Neural progenitor cell (in vitro differentiated cells): ENCODE measurements at places on chromosomes 3 and 15. TPM values are rescaled to one million over a fixed set of nuclear protein-coding genes. Genes with fewer than 3 reads are reported as not detected.

DNA sequence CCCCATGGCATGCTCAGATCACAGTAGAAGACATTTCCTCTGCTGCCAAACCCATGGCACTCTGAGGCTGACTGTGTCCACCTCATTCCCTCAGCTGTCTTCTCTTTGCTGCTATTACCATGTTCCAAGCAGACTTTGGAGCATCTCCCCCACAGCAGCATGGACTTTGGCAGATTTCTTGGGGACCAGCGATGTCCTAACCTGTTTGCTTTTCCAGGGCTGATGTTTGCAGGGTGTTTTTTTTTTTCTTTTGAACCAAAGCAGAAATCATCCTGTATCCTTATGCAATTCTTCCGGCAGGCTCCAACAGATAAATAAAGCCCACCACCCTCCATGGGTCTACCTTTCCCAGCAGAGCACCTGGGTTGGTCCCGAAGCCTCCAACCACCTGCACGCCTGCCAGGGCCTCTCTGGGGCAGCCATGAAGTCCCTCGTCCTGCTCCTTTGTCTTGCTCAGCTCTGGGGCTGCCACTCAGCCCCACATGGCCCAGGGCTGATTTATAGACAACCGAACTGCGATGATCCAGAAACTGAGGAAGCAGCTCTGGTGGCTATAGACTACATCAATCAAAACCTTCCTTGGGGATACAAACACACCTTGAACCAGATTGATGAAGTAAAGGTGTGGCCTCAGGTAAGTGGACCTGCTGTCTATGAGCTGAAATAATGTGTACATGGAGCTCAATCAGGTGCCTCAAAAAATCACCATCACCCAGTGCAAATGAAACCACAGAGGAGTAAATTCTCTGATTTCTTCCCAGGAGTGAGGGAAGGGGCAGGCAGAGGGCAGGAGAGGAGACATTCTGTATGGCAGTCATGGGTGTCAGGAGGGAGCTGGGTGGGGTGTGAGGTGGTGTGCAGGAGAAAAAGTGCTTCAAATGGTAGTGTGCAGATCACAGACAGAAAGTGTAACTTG, at the start of gene AHSG:
Gene AHSG, plus strand, starts transcription at position 340 of the 916 bp plus-strand sequence. Its CDS starts 82 bp downstream, at position 422.
- no peak within 1 kb of the TSS for H3K27ac ChIP-seq
- DNase-seq, result no peak
- H3K4me1 ChIP-seq, result no peaks in the 10 kb centered on the region
- H3K36me3 ChIP-seq, result no peaks in the 10 kb centered on the region

The PPM1L gene
- total RNA-seq, result 16.5 and 25.2 TPM in 2 replicates

DNA sequence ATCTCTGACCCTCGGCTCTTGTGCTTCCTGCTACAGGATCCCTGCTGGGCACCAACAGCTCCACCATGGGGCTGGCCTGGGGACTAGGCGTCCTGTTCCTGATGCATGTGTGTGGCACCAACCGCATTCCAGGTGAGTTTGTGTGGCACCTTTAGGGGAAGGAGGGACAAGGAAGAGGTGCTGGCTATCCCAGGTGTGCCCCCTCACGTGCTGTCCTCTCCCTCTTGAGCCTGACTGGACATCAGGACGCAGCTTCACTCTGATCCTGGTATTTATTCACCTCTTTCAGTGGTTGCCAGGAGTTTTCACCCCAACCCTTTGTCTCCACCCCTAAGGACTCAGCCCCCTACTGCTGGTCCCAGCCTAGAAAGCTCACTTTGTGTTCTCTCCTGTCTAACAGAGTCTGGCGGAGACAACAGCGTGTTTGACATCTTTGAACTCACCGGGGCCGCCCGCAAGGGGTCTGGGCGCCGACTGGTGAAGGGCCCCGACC, 960 bp downstream of the THBS1 start:
- H3K4me3 ChIP-seq, result peak overlapping the region; percentile 76
- H3K4me1 ChIP-seq, result peaks cover 19% of the 10 kb centered on the region
- H3K36me3 ChIP-seq, result no peaks in the 10 kb centered on the region
- H3K27me3 ChIP-seq, result peaks cover 12% of the 10 kb centered on the region
- H3K27ac ChIP-seq, result no peak overlapping the region
- DNase-seq, result peak; percentile 66

GRCh38 chr15:48292458-48292857, 38.8 kb upstream of the DUT start:
- no peaks in the 10 kb centered on the region for H3K36me3 ChIP-seq
- no peak overlapping the region for H3K4me3 ChIP-seq
- H3K27ac ChIP-seq, result no peak overlapping the region

The AP3B2 gene
- total RNA-seq, result 0.97 and 1.7 TPM in 2 replicates

- H3K36me3 ChIP-seq, result no peaks in the 10 kb centered on the region
- H3K27me3 ChIP-seq, result peaks cover 3% of the 10 kb centered on the region
- H3K27ac ChIP-seq, result no peak overlapping the region
- H3K4me3 ChIP-seq, result no peak overlapping the region
Measured at GRCh38 chr15:40121911-40122638, 13.4 kb upstream of the BMF start.

GRCh38 chr3:38487323-38487722, 8.8 kb upstream of the EXOG start:
- H3K4me3 ChIP-seq, result no peak overlapping the region
- H3K36me3 ChIP-seq, result peaks cover 4% of the 10 kb centered on the region
- H3K4me1 ChIP-seq, result peaks cover 6% of the 10 kb centered on the region
- H3K27ac ChIP-seq, result no peak overlapping the region
- H3K27me3 ChIP-seq, result no peaks in the 10 kb centered on the region

- DNase-seq, result peak; percentile 43
- H3K27me3 ChIP-seq, result no peaks in the 10 kb centered on the region
- H3K27ac ChIP-seq, result peak overlapping the region; percentile 76
- H3K36me3 ChIP-seq, result peaks cover 6% of the 10 kb centered on the region
Measured at GRCh38 chr3:107524326-107524840, 1.6 kb downstream of the BBX start.

- H3K27me3 ChIP-seq, result no peaks in the 10 kb centered on the region
- DNase-seq, result no peak
- H3K4me3 ChIP-seq, result no peak overlapping the region
- no peak overlapping the region for H3K27ac ChIP-seq
Measured at GRCh38 chr3:140766465-140766864, 88.6 kb downstream of the TRIM42 start.

- H3K27me3 ChIP-seq, result no peaks in the 10 kb centered on the region
- no peak overlapping the region for H3K27ac ChIP-seq
- H3K4me1 ChIP-seq, result no peaks in the 10 kb centered on the region
- no peak for DNase-seq
Measured at GRCh38 chr15:78536134-78536533, 4.1 kb upstream of the PSMA4 start.

DNA sequence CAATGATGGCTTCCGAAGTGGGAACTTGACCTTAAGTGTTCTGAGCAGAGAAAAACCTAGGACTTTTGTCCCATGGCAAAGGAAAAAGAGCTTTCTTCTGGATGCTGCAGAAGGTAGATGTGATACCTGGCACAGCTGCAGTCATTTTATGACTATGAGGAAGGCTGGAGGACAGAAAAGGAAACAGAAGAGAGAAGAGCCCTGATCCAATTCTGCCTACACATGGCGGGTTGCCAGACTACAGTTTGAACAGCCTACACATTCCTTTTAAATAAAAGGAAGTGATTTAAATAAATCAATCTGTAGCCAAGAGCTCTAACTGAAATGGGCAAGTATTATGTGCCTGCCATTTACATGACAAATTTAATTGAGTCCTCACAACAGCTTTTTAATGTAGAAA, 43.6 kb upstream of the CHRNB4 start:
- H3K36me3 ChIP-seq, result no peaks in the 10 kb centered on the region
- H3K4me1 ChIP-seq, result peaks cover 39% of the 10 kb centered on the region
- H3K27me3 ChIP-seq, result peaks cover 9% of the 10 kb centered on the region
- no peak for DNase-seq

DNA sequence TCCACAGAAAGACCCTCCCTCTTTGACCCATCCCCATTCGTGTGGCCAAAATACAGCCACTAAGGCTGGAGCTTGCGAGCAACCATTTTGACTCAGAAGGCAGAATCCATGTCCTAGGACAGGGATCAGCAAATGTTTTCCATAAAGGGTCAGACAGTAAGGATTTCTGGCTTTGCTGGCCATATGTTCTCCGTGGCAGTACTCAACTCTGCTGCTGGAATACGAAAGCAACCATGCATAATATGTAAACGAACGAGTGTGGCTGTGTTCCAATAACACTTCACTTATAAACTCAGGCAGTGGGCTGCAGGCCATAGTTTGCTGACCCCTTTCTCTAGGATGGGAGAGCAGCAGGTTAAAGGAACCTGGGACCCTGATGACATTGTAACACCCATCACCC, 77.6 kb upstream of the WNT5A start:
- DNase-seq, result no peak
- H3K27ac ChIP-seq, result no peak overlapping the region
- H3K27me3 ChIP-seq, result no peaks in the 10 kb centered on the region
- no peak overlapping the region for H3K4me3 ChIP-seq
- no peaks in the 10 kb centered on the region for H3K36me3 ChIP-seq

- no peak overlapping the region for H3K4me3 ChIP-seq
- H3K27ac ChIP-seq, result no peak overlapping the region
- no peaks in the 10 kb centered on the region for H3K4me1 ChIP-seq
Measured at GRCh38 chr3:88863196-88863595, 244.2 kb upstream of the EPHA3 start.

DNA sequence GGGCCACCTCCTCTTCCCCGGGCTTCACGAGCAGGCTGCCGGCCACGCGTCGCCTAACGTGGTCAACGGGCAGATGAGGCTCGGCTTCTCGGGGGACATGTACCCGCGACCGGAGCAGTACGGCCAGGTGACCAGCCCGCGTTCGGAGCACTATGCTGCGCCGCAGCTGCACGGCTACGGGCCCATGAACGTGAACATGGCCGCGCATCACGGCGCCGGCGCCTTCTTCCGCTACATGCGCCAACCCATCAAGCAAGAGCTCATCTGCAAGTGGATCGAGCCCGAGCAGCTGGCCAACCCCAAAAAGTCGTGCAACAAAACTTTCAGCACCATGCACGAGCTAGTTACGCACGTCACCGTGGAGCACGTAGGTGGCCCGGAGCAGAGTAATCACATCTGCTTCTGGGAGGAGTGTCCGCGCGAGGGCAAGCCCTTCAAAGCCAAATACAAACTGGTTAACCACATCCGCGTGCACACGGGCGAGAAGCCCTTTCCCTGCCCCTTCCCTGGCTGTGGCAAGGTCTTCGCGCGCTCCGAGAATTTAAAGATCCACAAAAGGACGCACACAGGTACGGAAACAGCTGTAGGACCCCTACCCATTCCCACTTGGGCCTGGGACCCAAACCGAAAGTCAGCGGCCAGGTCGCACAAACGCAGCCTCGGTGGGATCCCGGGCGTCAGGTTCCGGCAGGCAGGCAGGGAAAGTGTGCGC, 1.5 kb downstream of the ZIC1 start:
- no peak overlapping the region for H3K4me3 ChIP-seq
- no peaks in the 10 kb centered on the region for H3K36me3 ChIP-seq
- peak; percentile 34 for DNase-seq
- H3K4me1 ChIP-seq, result peaks cover 16% of the 10 kb centered on the region
- peaks cover 100% of the 10 kb centered on the region for H3K27me3 ChIP-seq
- H3K27ac ChIP-seq, result no peak overlapping the region

GRCh38 chr3:192434186-192434585, 293.2 kb downstream of the FGF12 start:
- no peak overlapping the region for H3K4me3 ChIP-seq
- peaks cover 7% of the 10 kb centered on the region for H3K4me1 ChIP-seq
- H3K36me3 ChIP-seq, result no peaks in the 10 kb centered on the region
- no peak overlapping the region for H3K27ac ChIP-seq

The CILP gene
- total RNA-seq, result 0.22 TPM in 1 of 2 replicates, not detected in the other

The SMAD6 gene
- total RNA-seq, result 3.4 and 9.4 TPM in 2 replicates

GRCh38 chr15:36887214-36887961, 213.0 kb downstream of the MEIS2 start:
- no peak overlapping the region for H3K27ac ChIP-seq
- DNase-seq, result peak; percentile 66
- H3K36me3 ChIP-seq, result no peaks in the 10 kb centered on the region
- peaks cover 98% of the 10 kb centered on the region for H3K27me3 ChIP-seq
- peak overlapping the region; percentile 34 for H3K4me3 ChIP-seq

- H3K27me3 ChIP-seq, result no peaks in the 10 kb centered on the region
- no peak overlapping the region for H3K4me3 ChIP-seq
- no peaks in the 10 kb centered on the region for H3K36me3 ChIP-seq
- no peak overlapping the region for H3K27ac ChIP-seq
- H3K4me1 ChIP-seq, result peaks cover 5% of the 10 kb centered on the region
Measured at GRCh38 chr3:178732824-178733223, 196.6 kb downstream of the KCNMB2 start.

The NUP210 gene
- total RNA-seq, result 37.1 and 78.9 TPM in 2 replicates

DNA sequence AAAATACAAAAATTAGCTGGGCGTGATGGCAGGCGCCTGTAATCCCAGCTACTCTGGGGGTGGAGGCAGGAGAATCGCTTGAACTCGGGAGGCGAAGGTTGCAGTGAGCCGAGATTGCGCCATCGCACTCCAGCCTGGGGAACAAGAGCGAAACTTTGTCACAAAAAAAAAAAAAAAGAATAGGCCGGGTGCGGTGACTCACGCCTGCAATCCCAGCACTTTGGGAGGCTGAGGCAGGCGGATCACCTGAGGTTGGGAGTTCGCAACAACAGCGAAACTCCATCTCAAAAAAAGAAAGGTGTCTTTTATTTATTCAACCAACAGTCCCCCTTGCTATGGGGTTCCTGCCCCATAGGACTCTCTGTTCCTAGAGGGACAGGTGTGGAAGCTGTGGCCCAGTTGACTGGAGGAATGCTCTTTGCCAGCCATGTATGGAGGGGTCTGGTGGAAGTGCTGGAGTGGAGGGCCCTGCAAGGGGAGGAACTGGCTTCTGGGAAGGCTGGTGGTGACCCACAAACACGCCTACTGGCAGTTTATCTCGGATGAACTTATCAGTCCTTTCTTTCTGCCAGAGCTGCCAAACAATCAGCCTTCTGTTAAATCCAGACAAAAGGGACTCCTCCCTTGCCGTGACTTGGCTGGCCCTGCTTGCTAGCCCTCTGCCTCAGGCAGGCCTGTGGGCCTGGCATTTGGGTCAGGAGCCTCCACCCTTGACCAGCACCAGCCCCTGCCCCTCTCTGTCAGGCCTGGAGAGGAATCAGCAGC, 4.6 kb upstream of the DAG1 start:
- no peak overlapping the region for H3K4me3 ChIP-seq
- H3K4me1 ChIP-seq, result peaks cover 50% of the 10 kb centered on the region
- peak; percentile 37 for DNase-seq
- peak overlapping the region; percentile 69 for H3K27ac ChIP-seq
- H3K27me3 ChIP-seq, result no peaks in the 10 kb centered on the region
- H3K36me3 ChIP-seq, result no peaks in the 10 kb centered on the region

- H3K27me3 ChIP-seq, result no peaks in the 10 kb centered on the region
- no peaks in the 10 kb centered on the region for H3K4me1 ChIP-seq
- no peak overlapping the region for H3K4me3 ChIP-seq
Measured at GRCh38 chr3:17078926-17079465, 194.2 kb downstream of the PLCL2 start.

GRCh38 chr3:171262431-171262830, 197.8 kb downstream of the TNIK start:
- no peaks in the 10 kb centered on the region for H3K36me3 ChIP-seq
- no peak overlapping the region for H3K27ac ChIP-seq
- no peaks in the 10 kb centered on the region for H3K27me3 ChIP-seq
- peaks cover 17% of the 10 kb centered on the region for H3K4me1 ChIP-seq
